ENCODE measurements at places on chromosomes 2 and 18.

DNA sequence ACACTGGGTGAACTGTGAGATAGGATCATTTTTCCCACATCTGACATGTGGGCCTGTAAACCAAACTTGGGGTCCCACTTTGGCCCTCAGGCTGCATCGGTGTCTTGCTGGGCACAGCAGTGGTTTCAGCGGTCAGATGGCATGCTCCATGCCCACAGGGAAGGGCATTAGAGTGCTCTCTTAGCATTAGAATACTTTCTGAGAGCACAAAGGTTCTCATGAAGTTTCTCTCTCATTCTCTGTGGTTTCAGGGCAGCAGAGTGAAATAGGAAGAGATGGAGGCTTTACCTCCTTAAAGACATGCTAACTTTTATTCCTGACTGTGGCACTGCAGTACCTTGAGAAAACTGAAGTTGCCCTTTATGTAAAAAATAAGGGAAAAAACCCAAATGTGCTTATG is 36.6 kb upstream of the GATA6 start:
- DNase-seq = no peak

- no peak for DNase-seq
These were observed 91.7 kb downstream of the KLF7 start for GRCh38 chr2:207073801-207074678.

DNA sequence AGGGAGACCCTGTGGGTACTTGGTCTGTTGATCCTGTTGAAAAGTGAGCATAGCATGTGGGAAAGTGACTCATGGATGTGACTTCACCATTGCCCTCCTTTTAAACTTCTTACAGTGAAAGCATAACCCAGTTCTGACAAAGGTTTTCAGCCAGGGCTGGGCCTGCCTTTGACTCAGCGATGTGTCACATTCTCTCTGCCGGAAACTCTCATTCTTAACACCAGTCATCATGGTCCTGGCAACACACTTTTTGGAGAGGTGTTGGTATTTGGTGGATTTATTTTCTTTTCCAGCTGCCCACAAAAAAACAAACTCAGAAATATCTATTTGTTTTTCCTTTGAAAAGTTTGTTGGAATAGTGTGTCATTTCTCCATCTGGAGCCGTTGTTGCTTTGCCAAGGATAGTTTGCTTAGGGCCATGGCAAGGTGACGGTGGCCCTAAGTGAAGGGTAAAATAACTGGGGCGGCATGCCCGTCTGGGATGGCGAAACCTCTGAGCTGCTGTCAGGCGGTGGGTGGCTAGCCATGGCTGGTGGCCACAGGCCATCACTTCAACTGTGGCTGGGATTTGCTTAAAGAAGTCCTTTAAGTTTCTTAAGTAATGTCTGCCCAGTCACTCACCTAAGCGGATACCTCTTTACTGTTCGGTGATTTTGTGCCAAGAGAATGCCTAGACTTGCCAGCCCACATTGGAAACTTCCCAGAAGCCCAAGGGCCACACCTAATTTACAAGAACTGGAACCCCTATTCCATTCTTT is 123.3 kb downstream of the LTBP1 start:
- no peak for DNase-seq

DNA sequence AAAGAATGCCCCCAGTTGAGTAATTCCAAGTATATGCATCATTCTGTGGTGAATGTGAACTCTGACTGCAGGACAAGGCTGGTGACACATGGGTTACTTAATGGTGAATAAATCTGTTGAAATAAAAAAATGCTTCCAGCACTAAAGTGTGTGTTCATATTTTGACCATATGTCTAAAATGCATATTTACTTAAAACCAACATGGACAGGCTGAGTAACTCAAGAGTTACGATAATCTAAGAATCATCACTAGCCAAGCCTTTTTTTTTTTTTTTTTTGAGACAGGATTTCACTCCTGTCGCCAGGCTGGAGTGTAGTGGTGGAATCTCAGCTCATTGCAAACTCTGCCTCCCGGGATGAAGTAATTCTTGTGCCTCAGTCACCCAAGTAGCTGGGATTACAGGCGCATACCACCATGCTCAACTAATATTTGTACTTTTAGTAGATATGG is 47.1 kb upstream of the CCBE1 start:
- no peak for DNase-seq

DNA sequence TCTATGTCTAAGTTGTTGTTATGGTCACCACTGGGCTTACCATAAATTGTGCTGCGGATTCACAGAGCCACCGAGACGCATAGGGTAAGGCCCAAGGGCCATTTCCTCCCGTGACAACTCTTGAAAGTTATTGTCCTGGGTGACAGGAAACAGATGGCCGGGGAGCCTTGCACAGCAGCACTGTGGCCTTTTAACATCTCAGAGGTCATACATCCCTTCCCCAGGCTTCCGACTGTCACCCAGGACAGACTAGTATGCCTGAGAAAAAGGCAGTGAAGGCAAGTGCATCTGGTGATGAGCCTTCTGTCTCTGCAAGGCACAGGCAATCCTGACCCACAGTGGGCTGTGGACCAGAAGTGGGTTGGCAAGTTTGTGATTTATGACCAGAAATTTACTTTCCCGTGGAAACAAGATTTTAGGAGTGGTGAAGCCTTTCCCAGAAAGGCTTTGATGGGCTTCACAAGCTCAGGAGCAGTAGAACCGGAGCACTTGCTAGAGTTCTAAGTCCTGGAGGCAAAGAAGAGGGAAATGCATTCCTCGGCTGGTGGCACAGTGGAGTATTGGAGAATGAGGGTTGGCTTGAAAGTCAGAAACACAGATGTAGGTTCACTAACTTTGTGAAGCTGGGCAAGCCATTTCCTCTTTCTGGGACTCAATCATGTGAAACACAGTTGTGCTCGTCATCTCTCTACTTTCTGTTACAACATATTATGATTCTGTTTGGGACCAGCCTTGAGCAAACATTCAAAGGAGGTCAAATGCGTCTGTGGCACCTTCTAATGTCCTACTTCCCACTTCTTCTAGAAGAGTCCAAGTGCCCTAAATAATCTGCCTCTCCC is 2.0 kb upstream of the CAPN14 start:
- DNase-seq = no peak

DNA sequence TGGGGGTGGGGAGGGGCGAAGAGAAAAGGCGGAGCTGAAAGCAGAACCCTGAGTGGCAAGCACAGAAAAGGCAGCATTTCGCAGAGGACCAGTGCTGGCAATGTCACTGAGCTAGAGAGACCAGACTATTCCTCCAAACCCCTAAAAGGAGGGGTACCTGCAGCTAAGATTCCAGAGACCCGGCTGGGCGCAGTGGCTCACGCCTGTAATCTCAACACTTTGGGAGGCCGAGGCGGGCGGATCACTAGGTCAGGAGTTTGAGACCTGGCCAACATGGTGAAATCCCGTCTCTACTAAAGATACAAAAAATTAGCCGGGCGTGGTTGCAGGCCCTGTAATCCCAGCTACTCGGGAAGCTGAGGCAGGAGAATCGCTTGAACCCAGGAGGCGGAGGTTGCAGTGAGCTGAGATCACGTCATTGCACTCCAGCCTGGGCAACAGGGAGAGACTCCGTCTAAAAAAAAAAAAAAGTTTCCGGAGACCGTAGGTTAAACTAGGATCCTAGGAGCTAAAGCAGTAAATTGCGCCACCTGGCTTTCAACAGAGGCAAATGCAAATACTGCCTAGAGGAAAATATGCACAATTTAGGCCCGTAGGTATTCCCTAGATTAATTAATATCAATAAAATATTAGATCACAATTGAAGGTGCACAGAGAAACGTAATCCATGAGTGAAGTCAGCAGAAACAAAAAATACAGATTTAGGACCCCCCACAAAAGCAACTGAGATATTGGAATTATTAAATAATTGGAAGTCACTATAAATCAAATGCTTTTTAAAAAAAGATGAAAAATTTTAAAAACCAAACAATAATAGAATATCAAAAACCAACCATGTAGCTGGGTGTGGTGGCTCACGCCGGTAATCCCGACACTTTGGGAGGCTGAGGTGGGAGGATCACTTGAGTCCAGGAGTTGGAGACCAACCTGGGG is 4.9 kb downstream of the UCN start:
- no peak for DNase-seq

GRCh38 chr2:3617198-3617890 is 22.4 kb downstream of the COLEC11 start:
- DNase-seq = no peak

GRCh38 chr18:63374540-63374939 is 7.5 kb upstream of the KDSR start:
- DNase-seq = no peak

DNA sequence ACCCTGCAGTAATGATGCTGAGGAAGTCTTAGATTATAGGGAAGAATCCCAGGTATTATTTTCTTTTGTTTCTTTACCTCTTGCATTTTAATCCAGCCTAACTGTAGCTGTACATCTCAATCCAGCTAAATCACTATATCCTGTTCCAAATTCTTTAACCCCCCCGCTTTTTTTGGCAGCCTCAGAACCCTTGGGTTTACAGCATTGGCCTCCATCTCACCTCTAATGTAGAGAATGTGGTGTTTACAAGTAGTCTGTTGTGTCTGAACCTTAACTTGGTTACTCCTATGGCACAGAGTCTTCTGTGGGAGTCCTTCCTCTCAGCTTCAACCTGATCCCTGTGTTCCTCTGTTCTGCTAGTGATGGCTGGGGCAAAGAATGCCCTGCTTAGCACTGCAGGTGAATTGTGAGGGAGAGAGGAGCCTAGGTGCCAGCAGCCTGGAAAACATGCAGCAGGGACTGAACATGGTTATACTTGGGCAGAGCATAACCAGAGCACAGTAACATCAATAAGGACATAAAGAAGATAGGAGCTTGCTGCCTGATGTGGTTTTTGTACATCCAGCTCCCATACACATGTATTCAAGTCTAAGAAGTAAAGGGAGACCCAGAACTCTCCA is 130.2 kb downstream of the FAM124B start:
- DNase-seq = no peak

DNA sequence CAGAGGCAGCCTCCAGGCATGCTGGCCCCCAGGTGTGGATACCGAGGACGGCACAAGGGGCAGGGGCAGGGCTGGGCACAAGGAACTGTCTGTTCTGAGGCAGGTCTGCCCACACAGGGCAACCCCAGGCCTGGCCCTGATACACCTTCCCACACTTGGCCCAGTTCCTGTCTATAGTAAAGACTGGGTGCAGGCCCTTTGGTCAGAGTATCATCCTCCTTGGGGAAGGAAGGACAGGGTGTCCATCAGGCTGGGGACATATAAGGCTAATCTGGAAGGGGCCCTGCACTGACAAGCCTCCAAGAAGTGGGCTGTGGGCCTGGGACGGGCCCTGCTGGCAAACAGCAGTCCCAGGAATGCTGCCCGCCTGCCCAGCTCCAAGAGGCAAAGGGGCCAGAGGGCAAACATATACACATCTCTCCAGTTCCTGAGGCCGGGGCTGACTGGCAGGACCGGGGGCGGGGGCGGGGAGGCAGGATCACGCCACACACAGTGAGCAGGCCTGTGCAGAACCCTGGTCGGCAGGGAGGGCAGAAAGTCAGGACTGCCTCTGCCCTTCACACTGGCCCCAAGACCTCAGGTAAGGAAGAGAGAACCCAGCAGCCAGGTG is 18.9 kb downstream of the SDC1 start:
- DNase-seq = no peak

GRCh38 chr18:42177390-42177789 is 222.4 kb downstream of the PIK3C3 start:
- DNase-seq = no peak

DNA sequence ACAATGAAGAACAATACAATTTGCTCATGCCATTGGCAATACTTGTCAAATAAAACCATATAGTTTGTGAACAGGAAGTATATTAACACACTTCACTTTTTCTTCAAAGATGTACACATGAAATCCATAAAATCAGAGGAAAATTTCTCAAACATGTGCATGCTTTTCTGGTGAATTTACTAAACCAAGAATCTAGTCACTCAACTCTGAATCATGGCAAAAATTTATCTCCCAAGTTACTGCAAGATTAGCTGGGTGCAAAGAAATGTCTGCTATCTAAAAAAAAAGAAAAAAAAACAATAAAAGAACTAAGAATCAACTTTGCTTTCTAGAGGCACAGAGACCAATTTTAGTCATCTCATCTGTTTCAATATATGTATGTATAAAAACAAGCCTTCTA is 419.2 kb downstream of the NR4A2 start:
- DNase-seq = no peak

GRCh38 chr18:41713969-41714825 is 240.8 kb upstream of the PIK3C3 start:
- no peak for DNase-seq

- DNase-seq = no peak
These were observed 70.6 kb downstream of the RPE start for GRCh38 chr2:210072922-210073509.

DNA sequence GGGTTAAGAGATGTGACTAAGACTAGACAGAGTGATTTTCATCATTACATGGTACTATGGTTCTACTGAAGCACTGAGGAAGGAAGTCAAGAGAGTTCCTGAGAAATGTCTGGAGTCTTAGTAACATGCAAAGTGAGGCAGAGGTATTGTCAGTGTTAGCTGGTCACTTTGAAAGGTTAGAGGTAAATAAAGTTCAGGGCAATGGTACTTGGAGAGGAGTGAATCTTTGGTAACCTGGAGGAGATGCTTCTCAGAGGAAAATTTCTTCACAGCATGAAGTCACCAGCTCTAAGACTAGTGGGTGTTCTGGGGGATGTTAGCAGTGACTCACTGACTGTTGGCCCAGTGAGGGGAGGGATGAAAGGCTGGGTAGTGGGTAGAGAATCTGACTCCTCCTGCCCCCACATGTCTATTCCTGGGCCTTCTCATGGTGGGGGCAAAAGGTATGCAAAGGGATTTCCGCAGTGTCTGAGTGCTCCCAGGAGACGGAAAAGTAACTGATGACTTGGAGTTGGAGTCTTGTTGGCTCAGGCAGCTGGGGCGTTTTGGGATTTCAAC is 23.3 kb upstream of the IL1RN start:
- DNase-seq = no peak

DNA sequence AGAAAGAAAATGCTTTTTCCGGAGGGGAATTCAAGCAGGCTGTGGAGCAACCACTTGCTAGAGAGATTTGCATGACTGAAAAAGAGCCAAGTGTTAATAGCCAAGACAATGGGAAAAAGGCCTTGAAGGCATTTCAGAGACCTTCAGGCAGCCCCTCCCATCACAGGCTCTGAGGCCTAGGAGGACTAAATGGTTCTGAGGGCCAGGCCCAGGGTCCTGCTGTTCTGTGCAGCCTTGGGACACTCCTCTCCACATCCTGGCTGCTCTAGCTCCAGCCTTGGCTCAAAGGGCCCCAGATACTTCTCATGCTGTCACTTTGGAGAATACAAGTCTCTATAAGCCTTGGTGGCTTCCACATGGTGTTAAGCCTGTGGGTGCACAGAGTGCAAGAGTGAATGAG is 81.8 kb downstream of the B3GNT2 start:
- DNase-seq = no peak

- DNase-seq = no peak
These were observed 228.6 kb downstream of the SETBP1 start for GRCh38 chr18:44909191-44909719.

GRCh38 chr18:3015204-3015592 is 2.3 kb upstream of the LPIN2 start:
- DNase-seq = no peak

GRCh38 chr2:32768387-32769174 is 140.7 kb downstream of the TTC27 start:
- DNase-seq = no peak

GRCh38 chr2:65940856-65941255 is 494.1 kb upstream of the MEIS1 start:
- no peak for DNase-seq

Measured in activated T-helper 1 cell treated with anti-CD3 and anti-CD28 coated beads, Interleukin-2, amount 50 U/mL, for 16 hours (primary cell).